ENCODE measurements at places on chromosomes 4 and X.
A peak's percentile ranks its signal among the peaks of the same experiment; 100 is the strongest.

GRCh38 chr4:11415409-11416070 is 13.2 kb downstream of the HS3ST1 start:
- no peak for DNase-seq

GRCh38 chr4:38292529-38292928 is 332.3 kb downstream of the PTTG2 start:
- no peak for DNase-seq

DNA sequence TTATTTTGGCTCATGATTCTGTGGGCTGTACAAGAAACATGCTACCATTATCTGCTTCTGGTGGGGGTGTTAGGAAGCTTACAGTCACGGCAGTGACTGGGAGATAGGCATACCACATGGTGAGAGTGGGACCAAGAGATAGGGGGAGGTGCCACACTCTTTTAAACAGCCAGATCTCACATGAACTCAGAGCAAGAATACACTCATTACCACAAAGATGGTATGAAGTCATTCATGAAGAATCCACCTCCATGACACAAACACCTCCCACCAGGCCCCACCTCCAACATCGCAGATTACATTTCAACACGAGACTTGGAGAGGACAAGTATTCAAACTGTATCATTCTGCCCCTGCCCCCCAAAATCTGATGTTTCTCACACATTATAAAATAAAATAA is 2396.7 kb downstream of the PCDH7 start:
- no peak for DNase-seq

DNA sequence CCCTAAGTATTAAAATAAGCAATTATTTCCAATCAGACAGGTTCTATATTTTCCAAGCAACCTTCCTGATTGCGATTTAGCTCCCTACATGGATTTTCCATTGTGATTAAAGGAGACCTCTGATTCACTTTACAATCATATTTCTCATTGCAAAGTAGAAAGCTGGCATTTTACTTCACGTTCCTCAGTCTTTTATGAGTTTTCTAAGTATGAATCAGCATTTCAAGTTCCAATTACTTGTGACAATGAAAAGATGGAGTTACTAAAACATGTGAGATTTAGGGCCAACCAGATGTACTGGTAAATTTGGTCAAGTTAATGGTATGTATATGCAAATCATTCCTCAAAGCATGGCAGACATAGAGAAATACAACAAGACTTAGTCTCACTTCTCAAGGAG is 206.2 kb downstream of the KCNIP4 start:
- DNase-seq = no peak

GRCh38 chrX:20951016-20951810 is 423.0 kb upstream of the CNKSR2 start:
- no peak for DNase-seq

DNA sequence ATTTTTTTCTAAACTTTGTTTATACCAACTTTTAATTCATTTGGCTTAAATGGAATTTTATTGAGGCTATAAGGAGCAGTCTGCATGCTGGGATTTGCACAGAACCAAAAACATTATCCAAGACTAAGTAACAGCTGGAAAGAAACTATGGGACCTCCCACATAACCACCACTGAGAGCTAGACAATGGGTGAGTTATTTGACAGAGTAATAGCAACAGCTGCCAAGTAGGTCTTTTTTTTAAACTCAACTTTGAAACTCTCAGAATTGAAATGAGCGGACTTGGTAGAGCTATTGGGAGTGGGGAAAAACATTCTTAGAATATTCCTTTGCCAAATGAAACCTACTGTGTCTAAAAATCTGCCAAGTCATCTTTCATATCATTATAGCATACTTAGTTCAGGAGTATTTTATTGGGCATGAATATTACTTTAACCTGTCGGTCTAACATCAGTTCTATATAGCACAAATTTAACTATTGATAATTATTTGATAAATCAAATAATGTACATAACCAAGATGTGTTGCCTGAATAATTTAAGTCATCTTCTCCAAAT is 1428.0 kb downstream of the PCDH7 start:
- DNase-seq = no peak

GRCh38 chr4:94032754-94033153 is 174.9 kb upstream of the SMARCAD1 start:
- no peak for DNase-seq

DNA sequence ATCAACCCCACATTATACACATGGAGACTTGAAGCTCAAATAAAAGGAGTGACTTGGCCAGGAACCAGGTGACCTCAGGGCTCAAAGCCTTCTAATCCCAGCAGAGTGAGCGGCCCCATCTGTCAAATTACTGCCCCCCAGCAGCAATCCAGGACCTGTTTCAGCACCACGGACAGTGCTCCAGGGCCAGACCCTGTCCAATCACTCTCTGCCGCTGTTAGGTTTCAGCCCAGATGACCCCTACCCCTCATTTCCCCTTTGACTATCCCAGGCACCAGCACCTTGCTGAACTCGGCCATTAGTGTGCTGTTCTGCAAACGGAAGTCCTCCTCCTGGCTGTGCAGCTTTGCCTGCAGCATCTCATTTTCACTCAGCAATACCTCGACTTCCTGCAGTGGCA is 5.1 kb downstream of the GRIPAP1 start:
- no peak for DNase-seq

- no peak for DNase-seq
These were observed 21.4 kb upstream of the SLC10A6 start for GRCh38 chr4:86870442-86871069.

- no peak for DNase-seq
These were observed 37.7 kb upstream of the LRBA start for GRCh38 chr4:151052785-151053184.

DNA sequence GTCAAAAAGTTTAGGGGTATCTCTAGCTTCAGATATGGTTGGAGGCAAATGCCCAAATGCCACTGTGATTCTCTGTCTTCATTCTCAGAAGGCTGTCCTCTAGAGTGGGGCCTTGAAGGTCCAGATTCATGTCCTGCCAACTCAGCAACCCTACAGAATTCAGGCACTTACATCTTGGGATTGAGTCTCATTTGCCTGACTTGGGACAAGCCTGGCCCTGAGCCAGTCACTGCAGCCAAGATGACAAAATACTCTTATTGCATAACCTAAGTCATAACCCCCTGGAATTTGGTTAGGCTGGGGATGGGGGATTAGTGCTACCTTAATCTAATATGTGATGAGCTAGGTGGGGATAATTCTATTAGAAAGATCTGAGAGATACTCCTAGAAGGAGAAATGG is 100.5 kb downstream of the AREG start:
- no peak for DNase-seq

GRCh38 chr4:131159261-131159660 is 1989.8 kb upstream of the PCDH10 start:
- DNase-seq = no peak

- no peak for DNase-seq
These were observed 4.0 kb upstream of the NKX3-2 start for GRCh38 chr4:13548059-13548983.

- peak; percentile 16 for DNase-seq
These were observed 145.5 kb downstream of the SHOX start for GRCh38 chrX:776061-776460.

DNA sequence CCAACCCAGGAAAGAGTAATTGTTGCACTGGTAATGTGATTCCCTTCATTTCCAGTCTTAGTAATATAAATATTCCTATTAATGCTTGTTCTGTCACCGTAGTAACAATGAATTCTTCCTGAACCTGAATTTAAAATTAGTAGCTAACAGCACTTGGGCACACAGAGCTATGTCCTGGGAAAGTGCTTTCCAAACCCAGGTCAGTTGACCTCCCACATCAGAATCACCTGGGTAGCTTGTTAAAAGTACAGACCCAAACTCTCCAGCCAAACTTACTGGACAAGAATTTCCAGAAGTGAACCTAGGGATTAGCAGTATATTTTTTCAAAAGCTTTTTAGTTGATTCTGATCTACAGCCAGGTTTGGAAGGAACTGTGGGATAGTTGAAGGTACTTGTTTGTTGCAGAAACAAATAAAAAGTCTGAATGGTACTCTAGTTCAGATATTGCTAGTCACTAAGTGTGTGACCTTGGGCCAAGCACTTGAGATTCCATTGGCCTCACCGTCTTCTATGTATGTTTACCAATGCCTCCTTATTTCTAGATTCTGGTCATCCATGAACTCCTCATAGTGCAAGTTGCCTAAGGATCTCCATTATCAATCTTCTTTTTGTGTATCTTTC is 192.9 kb upstream of the CNKSR2 start:
- DNase-seq = no peak

- DNase-seq = no peak
These were observed 169.2 kb upstream of the LEF1 start for GRCh38 chr4:108337923-108338322.

DNA sequence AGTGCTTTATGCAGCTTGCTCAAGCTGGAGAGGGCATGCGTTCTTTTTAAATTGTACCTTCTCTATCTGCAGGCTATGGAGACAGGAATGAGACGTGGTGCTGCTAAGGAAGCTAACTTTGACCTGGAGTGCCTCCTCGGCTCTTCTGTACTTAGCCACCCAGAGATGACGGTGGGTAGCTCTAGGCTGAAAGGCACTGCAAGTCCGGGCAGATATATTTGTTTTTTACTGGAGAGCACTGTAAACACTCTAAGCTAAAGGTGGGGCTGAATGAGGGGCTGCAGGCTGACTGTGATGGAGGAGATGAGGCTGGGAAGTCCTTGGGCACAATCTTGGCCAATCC is 12.1 kb downstream of the ELF4 start:
- no peak for DNase-seq

GRCh38 chr4:1723131-1723801 is 1.9 kb downstream of the TACC3 start:
- no peak for DNase-seq

DNA sequence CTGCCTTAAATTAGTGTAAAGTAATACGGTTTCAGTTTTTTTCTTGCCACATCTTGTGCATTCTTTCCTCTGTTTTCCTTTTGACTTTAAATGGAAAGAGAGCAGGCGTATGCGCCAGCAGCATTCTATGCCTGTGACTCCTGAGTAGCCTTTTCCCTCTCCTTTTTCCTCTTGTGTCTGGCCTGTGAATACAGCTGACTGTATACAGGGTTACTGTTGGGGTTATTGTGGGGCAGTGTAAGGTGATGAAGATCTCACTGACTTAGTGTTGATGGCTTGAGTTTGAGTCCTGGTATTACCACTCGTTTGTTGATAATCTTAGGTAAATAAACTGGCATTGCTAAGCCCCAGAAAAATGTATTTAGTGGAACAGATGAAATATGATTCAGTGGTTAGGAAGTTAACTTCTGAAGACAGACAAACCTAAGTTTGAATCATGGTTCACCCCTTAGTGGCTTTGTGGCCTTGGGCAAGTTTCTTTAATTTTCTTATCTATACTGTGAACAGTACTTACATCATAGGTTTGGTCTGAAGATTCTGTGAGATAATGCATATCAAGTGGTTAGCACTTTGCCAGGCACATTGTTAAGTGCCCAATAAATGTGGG is 105.1 kb downstream of the FNIP2 start:
- DNase-seq = no peak

GRCh38 chr4:95044324-95044837 is 286.6 kb downstream of the BMPR1B start:
- DNase-seq = no peak

DNA sequence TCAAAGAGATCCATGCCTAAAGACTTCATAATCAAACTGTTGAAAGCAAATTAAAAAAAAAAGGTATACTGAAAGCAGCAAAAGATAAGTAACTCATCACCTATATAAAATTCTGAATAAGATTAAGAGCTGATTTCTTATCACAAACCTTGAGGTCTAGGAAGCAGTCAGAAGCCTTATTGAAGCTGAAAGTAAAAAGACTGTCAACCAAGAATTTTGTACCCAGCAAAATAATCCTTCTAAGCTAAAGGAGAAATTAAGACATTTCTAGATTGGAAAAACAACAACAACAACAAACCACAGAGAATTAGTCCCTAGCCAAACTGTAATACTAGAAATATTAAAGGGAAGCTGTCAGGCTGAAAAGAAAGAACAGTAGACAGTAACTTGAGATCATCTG is 622.9 kb downstream of the PCDH7 start:
- no peak for DNase-seq

DNA sequence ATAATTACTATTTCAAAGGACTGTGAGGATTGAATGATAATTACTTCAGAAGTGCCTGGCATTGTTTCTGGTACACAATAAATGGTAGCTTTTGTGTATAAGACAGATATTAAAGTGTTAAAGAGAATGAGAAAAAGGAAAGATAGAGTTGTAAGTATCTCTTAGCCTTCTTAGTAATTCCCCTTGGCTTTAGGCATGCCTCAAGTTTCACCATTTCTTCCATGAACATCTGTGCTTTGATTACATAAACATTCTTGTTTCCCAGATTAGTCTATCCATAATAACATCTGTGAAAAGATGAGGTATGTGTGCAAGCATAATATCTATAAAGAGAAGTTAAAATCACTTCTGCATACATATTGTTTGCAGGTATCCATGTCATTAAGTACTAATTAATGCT is 230.9 kb upstream of the TEX13A start:
- DNase-seq = no peak

- no peak for DNase-seq
These were observed 9.1 kb downstream of the NOCT start for GRCh38 chr4:139024686-139025085.

DNA sequence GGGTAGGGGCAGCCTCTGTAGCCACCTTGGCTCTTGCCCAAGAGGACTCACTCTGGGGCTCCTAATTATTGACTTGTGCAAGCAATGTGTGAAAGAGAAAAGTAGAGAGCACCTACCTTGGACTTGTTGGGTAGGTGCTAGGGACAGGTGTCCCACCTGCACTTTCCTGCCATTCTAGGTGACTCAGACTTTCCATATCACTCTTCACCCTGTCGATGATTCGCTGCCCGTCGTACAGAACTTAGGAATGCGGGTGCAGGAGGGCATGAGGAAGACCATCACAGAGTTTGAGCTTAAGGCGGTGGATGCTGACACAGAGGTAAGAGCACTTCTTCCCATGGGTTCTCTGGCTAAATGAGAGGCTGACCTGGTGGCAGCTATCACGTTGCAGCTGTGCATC is 87.3 kb upstream of the ANXA3 start:
- DNase-seq = no peak

DNA sequence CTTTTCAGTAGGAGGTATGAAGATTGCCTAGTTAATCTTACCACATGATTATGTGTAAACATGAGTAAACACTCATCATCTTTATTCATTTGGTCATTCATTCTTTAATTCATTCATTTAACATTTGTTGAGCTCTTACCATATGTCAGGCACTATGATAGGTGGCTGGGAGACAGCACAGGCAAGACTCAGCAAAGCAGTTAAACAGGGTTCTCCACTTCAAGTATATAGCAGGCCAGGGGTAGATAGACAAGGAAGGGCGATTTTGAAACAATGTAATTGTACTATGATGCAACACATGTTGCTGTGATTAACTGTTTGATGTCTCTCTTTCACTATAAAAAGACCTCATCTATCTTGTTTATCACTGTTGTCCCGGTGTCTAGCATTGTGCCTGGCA is 84.3 kb upstream of the GPR101 start:
- no peak for DNase-seq

DNA sequence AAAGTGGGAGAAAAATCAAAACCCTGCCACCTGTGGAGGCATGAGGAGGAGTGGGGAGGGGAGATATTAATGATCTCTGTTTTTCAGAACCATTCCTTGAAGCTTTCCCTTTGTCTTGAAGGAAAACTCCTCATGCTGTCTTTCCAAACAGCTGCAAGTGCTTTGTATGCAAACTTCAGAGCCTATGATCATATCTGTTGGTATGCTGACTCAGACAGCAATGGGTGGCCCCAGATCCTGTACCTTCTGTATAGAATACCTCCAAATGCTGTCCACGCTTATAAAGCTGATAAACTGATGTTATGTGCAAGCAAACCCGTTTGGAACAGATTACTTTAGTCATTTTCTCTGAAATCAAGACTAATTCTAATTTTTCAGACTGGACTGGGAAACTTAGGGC is 31.9 kb downstream of the BMP15 start:
- DNase-seq = no peak

GRCh38 chr4:132998585-132999230 is 150.4 kb upstream of the PCDH10 start:
- no peak for DNase-seq
